ENCODE measurements at places on chromosomes 2 and 18.

DNA sequence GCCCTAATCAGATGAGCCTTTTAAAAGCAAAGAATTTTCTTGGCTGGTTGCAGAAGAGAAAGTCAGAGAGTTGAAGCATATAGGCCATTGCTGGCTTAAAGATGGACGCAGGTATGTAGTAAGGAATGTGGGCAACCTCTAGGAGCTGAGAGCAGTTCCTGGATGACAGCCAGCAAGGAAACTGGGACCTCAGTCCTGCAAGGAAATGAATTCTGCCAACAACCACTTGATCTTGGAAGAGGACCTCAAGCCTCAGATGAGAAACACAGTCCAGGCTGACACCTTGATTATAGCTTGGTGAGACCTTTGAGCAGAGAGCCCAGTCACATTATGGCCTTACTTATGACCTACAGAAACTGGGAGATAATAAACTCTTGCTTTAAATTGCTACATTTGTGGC is 15.7 kb downstream of the PHOSPHO2 start:
- DNase-seq, result no peak

GRCh38 chr2:156803967-156804366 is 367.8 kb downstream of the GPD2 start:
- DNase-seq, result no peak

- no peak for DNase-seq
Measured at GRCh38 chr2:233225230-233226068, 26.0 kb upstream of the ATG16L1 start.

GRCh38 chr2:16129716-16130540 is 189.6 kb downstream of the MYCN start:
- no peak for DNase-seq

DNA sequence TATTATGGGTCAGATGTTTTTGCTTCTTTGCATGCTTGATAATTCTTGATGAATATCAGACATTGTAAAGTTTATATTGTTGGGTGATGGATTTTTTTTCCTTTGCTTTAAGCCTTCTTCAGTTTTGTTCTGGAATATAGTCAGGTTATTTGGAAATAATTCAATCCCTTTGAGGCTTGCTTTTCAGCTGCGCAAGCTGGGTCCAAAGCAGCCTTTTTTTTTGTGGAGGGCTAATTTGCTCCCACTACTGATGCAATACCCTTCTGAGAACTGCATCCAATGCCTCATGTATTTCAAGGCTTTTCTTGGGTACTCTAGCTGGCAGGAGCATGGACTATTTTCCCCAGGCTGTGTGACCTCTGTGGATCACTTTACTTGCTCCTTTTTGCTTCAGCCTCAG is 245.9 kb downstream of the AGPS start:
- no peak for DNase-seq

GRCh38 chr2:68244456-68244855 is 7.9 kb downstream of the PPP3R1 start:
- DNase-seq, result no peak

DNA sequence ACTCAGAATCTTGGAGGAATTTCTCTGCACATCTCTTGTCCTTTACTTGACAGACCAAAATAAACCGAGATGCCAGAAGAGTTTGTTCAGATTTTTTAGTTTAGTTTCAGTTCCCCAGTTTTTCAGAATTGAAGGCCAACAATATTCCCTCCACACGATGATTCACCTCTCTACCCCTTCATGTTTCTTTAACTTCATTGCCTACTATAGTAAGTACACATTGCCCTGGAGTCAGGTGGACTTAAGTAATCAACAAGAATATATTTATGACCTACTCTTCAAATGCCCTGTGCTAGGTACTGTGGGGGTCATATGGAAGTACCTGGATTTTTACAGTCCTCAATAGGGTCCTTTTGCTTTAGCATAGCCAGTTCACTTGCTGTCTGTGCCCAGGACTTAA is 79.6 kb upstream of the CTLA4 start:
- DNase-seq, result no peak
